Stimulated activated CD4-positive, alpha-beta T cell treated with anti-CD3 and anti-CD28 coated beads, TNF-alpha, amount 100 ng/mL, for 1 hour (primary cell): ENCODE measurements at places on chromosomes 16 and 17.

- DNase-seq: no peak
These were observed 139.8 kb downstream of the PARN start for GRCh38 chr16:14490235-14490634.

DNA sequence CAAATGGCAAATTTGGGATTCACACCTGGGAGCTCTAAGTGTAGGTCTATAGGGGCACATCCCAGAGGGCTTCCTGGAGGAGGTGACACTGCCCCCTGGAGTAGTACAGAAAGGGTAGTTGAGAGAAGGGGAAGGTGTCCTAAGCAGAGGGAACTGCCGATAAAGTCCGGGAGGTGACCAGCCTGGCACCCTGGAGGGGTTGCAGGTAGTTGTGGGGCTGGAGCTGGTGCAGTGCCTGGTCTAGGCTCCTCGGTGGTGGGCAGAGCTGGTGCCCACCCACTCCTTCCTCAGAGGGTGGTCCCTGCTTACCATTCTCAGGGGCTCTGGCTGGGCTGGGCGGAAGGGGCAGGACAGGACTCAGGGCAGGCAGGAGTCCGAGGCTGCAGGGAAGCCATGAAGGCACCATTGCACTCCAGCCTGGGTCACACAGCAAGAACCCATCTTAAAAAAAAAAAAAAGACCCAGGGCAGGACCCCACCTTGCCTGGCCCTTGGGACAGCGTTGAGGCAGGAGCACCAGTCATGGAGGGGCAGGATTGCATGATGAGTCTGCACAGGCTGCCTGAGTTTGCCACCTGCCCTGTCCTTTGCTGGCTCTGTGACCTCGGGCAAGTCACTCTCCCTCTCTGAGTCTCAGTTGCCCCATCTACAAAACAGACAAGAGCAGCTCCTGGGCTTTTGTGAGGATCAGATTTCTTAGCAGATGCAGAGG, 43.8 kb downstream of the LAT start:
- DNase-seq: no peak

- no peak for DNase-seq
These were observed 70.2 kb downstream of the ZZEF1 start for GRCh38 chr17:4072487-4073157.

GRCh38 chr17:55290492-55291113, 25.8 kb downstream of the HLF start:
- DNase-seq: no peak

- no peak for DNase-seq
These were observed 3.3 kb downstream of the CDH15 start for GRCh38 chr16:89174877-89175276.

DNA sequence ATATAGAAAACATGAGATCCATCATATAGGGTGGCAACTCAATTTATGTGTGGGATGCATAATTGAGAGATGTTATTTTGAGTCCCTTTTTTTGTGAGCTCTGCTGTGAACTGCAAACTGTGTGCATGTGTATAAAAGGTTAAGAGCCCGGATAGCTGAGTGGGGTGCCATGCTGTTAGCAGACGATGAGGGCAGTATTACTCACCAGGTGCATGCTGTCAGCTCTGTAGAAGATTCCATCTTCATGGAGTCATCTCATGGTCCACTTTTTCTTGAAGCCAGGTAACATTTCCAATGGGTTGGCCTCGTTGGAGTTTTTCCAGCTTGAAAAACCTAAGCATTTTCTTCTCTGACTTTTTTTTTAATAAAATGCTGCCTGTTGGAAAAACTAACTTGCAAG, 43.0 kb upstream of the RHBDL3 start:
- DNase-seq: no peak

GRCh38 chr17:66016231-66016630, 175.7 kb downstream of the CEP112 start:
- no peak for DNase-seq

- no peak for DNase-seq
These were observed 6.4 kb downstream of the CD300LB start for GRCh38 chr17:74524653-74525464.

DNA sequence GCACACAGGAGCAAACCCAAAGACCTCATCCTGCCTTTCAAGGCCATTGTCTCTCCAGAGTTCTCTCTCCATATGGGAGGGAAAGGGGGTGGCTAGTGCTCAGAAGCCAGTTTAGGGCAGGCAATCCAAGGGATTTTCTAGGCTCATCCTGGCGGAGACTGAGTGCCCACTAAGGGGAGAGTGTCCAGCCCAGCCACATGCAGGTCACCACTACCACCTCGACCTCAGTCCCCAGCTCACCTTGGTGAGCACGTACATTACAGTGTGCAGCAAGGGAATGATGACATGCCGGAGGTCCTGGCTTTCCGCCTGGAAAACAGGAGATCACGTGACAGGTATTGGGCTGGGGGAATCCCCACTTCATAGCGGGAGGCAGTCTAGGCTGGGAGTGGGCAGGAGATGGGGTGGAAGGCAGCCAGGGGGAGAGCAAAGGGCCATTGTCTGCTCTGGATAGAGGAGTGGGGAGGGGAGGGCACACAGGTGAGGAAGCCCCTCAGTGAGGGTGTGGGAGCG, 29.9 kb downstream of the PIK3R6 start:
- no peak for DNase-seq

GRCh38 chr17:27821318-27821717, 21.0 kb upstream of the NOS2 start:
- DNase-seq: no peak

GRCh38 chr17:64155751-64156544, 26.0 kb upstream of the ERN1 start:
- DNase-seq: no peak

DNA sequence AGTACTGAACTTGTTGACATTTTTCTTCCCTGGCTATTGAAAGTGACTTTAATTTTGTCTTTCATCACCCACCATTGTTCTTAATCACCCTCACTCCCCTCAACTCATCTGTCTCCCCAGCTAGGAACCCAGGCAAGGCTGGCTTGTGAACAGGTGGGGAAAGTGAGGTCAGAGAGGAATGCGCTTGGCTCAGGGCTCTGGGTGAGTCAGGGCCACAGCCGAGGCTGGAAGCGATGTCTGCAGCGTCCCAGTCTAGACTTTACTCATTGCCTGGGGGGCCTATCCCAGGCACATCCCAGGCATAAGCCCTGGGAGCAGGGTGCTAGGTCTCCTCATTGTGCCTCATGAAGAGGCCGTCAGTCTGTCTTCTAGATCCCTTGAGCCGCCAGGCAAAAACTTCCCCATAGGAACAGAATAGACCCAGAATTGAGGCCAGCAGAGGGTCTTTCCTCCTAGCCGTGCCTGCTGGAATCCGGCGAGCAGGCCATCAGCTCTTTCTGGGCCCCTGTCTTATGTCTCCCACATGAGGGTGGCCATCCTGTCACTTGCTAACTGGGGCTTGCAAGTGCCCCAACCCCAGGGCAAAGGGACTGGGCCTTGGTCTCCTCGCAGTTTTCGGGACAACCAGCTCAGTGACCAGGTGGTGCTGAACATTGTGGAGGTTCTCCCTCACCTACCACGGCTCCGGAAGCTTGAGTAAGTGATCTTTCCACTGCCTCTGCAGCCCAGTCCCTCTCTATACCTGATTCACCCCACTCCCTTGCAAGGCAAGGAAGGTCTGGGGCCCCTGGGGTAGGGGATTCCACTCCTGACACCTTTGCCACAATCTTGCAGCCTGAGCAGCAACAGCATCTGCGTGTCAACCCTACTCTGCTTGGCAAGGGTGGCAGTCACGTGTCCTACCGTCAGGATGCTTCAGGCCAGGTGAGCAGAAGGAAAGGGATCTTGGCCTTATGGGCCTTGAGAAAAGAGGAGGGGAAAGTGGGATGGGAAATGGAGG, 40.1 kb downstream of the NLRC5 start:
- DNase-seq: no peak

- no peak for DNase-seq
These were observed at the start of gene GGT6 for GRCh38 chr17:4560421-4560820. GGT6 (minus strand) TSS chr17:4560577; CDS start chr17:4560521, 56 bp downstream.

- no peak for DNase-seq
These were observed 17.7 kb upstream of the ZNF594 start for GRCh38 chr17:5209396-5209795.

- DNase-seq: no peak
These were observed 74.7 kb upstream of the CDH5 start for GRCh38 chr16:66291833-66292232.

GRCh38 chr17:10648956-10649355, 8.2 kb downstream of the MYH3 start:
- no peak for DNase-seq

DNA sequence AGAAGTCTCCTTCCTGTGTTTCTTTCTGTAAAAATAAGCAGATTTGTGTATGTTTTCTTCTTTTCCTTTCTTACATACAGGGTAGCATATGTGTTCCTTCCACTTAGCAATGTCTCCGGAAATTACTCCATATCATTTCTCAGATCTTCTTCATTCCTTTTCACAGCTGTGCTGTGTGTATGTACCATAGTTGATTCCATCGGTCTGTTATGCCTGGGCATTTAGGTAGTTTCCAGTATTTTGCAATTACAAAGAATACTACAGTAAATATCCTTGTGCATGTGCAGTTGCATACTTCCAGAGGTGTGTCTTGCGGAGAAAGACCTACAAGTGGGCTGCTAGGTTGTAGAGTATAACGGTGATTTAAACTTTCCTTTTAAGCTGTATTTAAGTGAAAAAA, 69.8 kb downstream of the CLEC16A start:
- DNase-seq: no peak

DNA sequence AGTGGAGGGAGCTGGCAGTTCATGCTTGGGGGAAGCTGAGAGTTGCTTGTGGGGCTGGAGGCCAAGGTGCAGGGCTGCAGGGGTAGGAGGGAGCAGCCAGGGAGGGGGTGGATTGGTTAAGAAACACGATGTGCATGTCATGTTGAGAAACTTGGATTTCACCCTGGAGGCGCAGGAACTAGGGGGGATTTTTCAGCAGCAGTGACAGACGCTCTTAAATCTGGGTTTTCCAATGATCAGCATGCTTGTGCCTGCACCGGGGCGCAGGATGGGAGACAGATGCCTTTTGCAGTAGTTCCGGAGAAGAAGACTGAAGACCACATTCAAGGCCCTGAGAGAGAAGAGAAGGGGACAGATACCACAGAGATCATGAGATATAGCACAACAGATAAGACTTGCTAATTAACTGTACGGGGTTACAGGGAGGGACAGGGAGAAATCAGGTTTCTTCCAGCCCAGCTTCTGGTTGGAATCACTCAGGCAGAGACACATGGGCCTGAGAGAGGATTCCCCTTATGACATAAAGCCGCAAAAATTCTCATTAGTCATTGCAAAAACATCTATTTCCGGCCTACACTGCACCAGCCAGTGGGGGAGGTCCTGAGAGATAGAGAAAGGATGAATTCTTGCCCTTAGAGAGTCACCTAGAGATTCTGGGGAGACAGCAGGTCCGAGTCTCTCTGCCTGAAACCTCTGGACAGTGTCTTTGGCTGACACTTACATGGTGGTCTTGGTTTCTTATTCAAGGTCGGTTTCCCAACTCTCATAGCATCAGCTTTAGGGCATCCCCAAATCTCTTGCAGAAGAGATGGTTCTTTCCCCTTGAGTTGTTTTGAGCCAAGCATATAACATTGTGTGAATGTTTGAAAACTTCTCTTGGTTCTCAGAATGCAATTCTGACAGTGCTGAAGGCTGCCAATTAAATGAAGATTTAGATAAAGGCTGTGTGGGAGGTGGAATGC, 27.1 kb downstream of the CDH13 start:
- no peak for DNase-seq

DNA sequence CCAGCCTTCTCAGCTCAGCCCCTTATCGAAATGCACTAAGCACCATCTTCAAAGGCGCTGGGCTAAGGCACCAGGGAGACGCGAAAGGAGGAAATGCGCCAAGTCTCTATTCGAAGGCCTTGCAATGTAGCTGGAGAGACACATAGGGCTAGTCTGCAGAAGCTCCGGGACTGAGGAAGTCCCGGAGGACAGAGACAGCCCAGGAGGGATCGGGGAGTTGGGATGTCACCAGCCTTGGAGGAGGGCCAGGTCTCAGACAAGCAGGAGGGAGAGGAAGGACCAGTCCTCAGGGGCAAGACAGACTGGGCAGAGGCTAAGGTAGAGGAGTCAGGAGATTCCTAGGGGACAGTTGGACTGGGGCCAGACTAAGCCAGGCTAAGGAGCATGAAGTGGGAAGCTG, 8.5 kb downstream of the C17orf100 start:
- DNase-seq: no peak

DNA sequence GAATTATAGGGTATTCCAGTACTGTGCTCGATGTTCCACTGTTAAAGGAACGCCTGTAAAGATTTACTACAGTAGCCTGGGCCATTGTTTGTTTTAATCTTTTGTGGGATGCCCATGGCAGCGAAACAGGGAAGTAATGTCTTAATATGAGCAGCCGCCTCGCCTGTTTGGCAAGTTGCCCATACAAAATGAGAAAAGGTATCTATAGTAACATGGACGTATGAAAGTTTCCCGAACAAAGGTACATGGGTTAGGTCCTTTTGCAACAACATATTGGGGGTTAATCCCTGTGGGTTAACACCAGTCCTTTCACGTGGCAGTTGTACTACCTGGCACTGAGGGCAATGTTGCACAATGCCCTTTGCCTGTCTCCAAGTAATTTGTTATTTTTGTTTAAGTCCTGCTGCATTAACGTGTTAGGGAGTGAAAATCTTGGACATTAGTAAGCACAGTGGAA, 21.1 kb upstream of the TMC5 start:
- no peak for DNase-seq

- DNase-seq: no peak
These were observed 77.0 kb upstream of the TNRC6C start for GRCh38 chr17:77881545-77881944.

DNA sequence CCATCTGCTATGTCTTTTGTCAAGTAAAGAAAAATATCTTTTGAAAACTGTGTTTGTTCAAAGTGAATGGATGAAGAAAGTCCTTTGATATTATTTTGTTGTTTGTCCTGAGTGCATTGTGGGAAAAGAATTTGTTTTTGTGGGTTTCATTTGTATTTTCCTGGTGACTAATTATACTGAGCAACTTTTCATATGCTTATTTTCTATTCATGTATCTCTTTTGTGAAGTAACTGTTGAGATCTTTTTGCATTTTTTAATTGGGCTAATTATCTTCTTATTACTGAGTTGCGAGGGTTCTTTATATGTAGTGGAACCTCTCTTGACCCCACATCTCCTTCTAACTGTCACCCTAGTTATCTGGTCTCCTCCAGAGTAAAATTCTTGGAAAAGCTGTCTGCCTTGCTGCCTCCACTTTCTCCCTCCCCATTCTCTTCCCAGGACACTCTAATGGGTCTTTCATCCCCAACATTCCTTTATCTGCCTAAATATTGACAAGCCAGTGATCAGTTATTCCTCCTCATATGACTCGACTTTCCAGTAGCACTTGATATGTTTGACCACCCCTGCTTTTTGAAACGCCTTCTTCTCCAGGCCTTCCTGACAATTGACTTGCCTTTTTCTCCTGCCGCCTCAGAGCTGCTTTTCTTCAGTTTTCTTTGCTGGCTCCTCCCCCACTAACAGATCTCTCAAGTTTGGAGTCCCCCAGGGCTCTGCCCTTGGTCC, 117.6 kb upstream of the HAS3 start:
- DNase-seq: no peak

- DNase-seq: no peak
These were observed 14.0 kb downstream of the RPGRIP1L start for GRCh38 chr16:53689636-53690035.

- no peak for DNase-seq
These were observed 9.4 kb downstream of the BAHCC1 start for GRCh38 chr17:81404558-81405165.
